ENCODE measurements at places on chromosomes 6 and 20. TPM values are rescaled to one million over a fixed set of nuclear protein-coding genes. Genes with fewer than 3 reads are reported as not detected.

Gene DEFB132
- total RNA-seq = not detected

Gene DDO
- not detected for total RNA-seq

Gene MAFB
- 0.40 TPM for total RNA-seq

Gene WFDC10B
- total RNA-seq = not detected

Gene MROH8
- total RNA-seq = 3.1 TPM

Gene CASS4
- 21.8 TPM for total RNA-seq

Gene APOM
- 3.7 TPM for total RNA-seq

Gene LINC00237
- total RNA-seq = not detected

Gene NRSN1
- not detected for total RNA-seq

Gene TAGAP
- 44.8 TPM for total RNA-seq

Gene MYCT1
- not detected for total RNA-seq

Gene ISM1
- total RNA-seq = 0.23 TPM

Gene ECT2L
- not detected for total RNA-seq

- no peak for DNase-seq
Observed at GRCh38 chr6:151451417-151451949, 443 bp downstream of the RMND1 start.

DNA sequence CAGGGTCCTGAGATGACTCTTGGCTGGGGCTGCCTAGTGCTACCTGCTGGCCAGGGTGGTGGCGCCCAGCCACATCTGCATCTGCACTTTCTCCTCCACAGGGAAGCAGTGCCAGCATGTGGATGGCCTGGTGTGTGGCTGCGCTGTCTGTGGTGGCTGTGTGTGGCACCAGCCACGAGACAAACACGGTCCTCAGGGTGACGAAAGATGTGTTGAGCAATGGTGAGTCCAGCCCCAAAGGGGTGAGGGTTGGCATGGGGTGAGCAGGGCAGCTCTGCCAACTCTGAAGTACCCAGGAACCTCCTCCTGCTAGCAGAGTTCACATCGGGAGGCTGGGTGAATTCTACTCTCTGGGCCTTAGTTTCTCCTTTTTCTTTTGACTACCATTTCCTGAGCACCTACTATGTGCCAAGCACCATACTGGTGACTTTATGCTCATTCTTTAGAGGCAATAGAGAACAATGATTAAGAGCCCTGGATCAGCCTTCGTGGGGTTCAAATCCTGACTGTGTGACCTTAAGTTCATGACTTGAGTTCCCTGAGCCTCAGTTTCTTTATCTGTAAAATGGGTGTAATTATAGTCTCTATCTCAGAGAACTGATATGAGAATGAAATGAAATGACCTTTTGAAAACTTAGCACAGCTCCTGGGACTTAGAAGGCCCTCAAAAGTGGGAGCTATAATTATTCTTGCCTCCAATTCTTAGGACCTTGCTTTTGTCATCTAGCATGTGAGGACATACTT is 2.1 kb downstream of the BPIFB4 start:
- no peak for DNase-seq

DNA sequence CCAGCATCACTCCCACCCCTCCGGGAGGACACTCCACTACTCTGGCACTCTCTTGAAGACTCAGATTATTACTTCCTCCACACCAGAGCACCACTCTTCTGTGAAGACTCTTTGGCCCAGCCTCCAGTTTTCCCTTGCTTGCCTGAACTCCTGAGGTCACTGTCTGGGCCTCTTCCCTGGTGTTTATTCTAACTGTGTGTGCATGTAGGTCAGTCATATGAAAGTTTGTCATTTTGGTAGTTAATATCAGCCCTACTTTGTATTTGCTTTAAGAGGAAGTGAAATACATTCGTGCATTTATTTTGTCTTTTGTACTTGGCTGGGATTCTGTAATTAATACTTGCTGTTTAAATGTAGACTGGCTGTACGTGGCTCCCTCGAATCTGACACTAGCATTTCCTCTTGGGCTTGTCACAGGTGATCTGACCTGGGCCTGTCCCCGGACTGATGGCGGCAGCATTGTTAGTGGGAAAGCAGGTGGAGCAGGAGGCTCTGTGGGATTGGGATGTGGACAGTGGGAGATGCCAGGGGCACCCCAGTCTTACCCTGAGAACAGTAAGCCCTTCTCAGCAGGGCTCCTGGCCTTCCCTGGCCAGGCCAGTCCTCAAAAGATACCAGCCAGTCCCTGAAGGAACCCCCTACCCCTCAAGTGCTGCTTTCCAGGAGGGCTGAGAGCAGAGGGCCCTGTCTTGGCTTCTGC is 350.5 kb downstream of the CDC5L start:
- DNase-seq = no peak

- DNase-seq = no peak
Observed at GRCh38 chr6:109024784-109025183, 69.9 kb downstream of the SESN1 start.

GRCh38 chr20:330233-331149 is 5.1 kb downstream of the SOX12 start:
- DNase-seq = peak; percentile 75

GRCh38 chr6:13485923-13486562 is 1.4 kb downstream of the GFOD1 start:
- DNase-seq = peak; percentile 55

- DNase-seq = no peak
Observed at GRCh38 chr20:11891077-11891775, 26.5 kb upstream of the BTBD3 start.

DNA sequence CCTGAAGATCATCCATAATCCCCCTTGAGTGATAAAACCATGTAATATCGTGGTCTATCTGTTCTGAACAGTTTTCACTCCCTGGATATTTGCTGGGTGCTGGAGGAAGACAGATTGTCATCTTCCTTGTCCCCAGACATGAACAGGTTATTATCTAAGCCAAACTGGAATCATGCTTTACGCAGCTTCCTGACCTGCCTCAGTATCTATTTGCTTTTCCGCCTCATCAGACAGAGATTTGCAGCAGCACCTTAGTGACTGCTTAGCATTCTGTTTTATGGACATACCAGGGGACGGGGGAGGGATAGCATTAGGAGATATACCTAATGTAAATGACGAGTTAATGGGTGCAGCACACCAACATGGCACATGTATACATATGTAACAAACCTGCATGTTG is 124.6 kb downstream of the SLC23A2 start:
- DNase-seq = no peak

- no peak for DNase-seq
Observed at GRCh38 chr6:43376551-43376981, 7.1 kb upstream of the ZNF318 start.

DNA sequence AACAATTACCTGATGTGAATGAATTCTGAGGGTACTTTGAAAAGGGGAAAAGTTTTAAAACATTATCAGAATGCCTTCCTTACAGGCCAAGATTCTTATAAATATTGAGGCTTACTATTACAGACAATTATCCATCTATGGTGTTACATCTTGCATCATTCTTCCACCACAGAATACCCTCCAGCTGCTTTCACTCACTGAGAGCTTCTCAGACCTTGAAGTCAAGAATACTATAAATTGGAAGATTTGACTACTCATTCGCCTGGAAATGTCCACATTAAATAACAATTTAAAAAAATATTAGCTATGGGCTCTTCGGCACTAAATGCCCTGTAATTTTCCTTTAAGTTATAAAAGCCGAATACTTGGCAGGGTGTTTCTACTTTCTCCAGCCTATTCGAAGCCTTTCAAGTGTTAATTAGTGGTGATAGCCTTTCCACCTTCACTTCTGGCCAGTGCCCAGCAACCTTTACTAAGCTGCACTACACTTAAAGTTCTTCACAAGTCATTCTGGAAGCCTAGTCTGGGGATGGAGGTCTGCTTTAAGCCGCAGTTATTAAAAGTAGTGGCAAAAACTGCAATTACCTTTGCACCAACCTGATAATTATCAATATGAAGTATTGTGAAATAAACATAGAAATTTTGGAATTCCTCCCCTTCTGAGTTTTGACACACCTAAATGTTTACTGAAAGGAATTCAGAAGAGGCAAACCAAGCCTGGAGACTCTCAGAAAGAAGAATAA is 100.9 kb downstream of the BMP5 start:
- no peak for DNase-seq

GRCh38 chr6:28220257-28221133 is 4.6 kb upstream of the ZSCAN9 start:
- no peak for DNase-seq

- no peak for DNase-seq
Observed at GRCh38 chr6:21942897-21943296, 349.3 kb downstream of the SOX4 start.

- no peak for DNase-seq
Observed at GRCh38 chr6:111263837-111264236, 176.5 kb downstream of the SLC16A10 start.

DNA sequence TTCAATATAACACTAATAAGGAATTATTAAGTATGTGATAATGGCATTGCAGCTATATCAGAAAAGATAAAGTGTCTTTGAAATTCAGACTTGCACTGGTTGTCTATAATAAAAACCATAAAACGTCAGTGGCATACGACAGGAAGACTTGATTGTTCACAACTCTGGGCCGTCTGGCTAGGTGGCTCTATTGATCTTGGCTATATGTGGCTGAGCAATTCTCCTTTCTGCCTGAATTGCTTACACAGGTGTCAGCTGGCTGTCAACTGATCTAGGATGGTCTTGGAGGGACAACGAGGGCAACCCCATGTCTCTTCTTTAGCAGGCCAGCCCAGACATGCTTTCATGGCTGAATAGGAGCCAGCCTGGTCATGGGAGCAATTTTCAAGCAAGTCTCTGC is 359.1 kb downstream of the QKI start:
- no peak for DNase-seq

GRCh38 chr6:48844696-48845095 is 618.4 kb downstream of the MMUT start:
- DNase-seq = no peak

DNA sequence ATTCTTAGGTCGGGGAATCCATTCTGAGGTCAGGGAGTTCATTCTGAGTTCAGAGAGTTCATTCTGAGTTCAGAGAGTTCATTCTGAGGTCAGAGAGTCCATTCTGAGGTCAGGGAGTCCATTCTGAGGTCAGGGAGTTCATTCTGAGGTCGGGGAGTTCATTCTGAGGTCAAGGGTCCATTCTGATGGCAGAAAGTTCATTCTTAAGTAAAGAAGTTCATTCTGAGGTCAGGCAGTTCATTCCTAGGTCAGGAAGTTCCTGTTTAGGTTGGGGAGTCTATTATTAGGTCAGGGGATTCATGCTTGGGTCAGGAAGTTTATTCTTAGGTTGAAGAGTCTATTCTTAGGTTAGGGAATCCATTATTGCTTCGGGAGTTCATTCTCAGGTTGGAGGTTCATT is 16.5 kb upstream of the NXT1 start:
- no peak for DNase-seq

- no peak for DNase-seq
Observed at GRCh38 chr6:41411961-41412360, 76.6 kb downstream of the NCR2 start.

Measured in activated CD8-positive, alpha-beta memory T cell treated with anti-CD3 and anti-CD28 coated beads, Interleukin-2, amount 10 ng/mL, durations not matched to agents 7 days and 5 days (primary cell).